Stimulated activated CD4-positive, alpha-beta T cell treated with anti-CD3 and anti-CD28 coated beads, Interleukin-1b, Interleukin-23, amount 100 ng/mL, for 1 hour (primary cell): ENCODE measurements at places on chromosomes 2 and 18.

DNA sequence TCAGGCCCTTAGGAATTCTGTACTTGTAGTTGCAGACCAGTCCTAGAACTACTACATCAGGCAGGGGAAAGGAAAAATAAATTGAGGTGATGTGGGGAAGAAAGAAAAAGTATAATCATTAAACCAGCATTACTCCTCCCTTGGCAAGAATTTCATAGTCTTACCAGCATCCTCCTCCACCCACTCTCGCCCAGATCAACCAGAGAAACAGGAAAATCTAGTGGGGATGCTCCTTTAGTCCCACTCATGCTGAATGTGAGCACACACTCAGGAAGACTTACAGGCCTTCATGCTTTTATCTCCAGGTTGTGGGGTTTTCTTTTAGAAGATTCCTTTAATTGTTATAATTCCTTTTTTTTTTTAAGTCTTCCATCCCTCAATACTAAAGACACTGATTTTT, 129.3 kb upstream of the CCDC150 start:
- no peak for DNase-seq

GRCh38 chr2:69164061-69164778, 151.2 kb downstream of the ANTXR1 start:
- no peak for DNase-seq

DNA sequence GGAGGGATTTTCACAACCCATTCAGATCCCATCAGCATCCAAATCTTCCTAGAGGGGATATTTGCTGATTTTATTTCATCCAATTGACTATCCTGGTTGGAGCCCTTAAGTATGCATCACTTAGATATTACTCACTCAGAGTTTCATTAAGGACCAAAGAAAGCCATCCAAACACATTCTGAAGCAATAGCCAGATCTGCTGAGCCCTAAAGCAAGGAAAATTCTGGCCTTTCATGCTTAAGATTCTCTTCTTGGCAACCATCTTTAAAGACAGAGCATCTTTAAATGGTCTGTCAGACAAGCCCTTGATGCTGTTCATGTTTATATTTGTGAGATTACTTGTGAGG, 40.9 kb upstream of the C1D start:
- DNase-seq = no peak

GRCh38 chr2:109368798-109369197, 239.8 kb downstream of the SH3RF3 start:
- DNase-seq = no peak

DNA sequence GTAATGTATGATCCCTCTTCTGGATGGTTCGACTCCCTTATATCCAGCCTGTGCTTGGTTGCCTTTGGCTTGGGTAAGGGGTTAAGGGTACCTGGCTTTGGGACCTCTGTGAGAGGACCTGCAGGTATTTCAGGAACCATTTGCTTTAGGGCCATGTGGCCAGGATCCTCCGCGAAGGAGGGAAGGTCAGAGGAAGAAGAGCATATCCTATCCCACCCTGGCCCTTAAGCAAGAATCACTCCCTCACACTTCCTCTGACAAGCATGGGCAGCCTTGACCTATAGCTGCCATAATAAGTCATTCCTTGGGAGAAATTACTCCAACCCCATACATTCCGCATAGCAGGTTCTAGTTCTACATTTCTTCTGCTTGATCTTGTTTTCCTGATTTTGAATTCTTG, 59.1 kb upstream of the TXNDC2 start:
- DNase-seq = no peak

- no peak for DNase-seq
Measured at GRCh38 chr18:51712821-51713220, 515.3 kb upstream of the MEX3C start.

- no peak for DNase-seq
Measured at GRCh38 chr2:195442458-195443175, 214.4 kb upstream of the SLC39A10 start.

DNA sequence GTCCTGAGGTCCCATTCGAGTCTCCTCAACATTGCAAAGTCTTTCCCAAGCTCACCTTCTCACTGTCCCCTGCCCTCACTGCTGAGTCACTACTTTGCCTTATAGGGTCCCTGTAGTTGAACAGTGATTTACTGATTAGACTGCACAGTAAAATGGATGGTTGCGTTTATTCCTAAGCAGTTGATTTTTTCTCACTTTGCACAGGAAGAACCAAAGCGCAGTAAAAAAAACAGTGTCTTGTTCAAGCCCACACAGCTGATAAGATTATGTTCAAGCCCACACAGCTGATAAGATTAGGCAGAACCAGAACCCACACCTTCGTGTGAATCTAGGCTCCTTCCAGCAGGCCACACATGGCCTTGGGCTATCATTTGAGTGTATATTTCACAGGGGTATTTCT, 215.3 kb upstream of the COPS8 start:
- DNase-seq = no peak

- no peak for DNase-seq
Measured at GRCh38 chr2:195017890-195018289, 639.1 kb upstream of the SLC39A10 start.

DNA sequence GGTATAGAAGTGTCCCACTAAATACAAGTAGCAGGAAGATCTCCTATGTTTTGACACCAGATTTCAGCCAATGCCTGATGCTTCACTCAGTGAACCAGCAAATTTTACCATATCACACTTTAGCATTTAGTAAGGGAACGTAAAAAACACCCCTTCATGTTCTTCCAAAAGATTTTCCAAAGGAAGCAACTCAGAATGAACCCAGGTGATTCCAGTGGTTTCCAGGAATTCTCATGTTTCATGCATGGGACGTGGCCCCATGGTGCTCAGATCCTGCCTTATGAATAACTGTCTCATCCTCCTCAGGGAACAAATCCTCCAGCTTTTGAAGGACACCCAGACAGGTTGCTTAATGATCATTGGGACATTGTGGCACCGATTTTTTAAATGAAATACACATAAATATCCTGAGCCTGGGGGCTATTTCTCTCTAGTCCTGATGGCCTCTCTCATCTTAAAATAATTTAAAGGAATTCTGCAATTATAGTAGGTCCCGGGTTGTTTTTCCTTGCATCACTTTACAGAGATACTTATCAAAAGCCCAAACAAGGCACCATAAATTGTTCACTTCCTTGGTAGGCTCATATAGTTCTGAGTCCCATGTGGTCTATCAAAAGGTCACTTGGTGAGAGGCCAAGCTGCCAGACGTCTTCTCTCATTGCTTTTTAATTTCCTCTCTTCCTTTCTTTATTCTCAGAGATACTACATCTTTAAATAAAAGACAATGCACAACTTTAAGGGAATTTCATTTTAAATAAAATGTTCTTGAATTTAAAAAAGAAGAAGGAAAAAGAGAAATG, 261.0 kb downstream of the ZNF516 start:
- no peak for DNase-seq

DNA sequence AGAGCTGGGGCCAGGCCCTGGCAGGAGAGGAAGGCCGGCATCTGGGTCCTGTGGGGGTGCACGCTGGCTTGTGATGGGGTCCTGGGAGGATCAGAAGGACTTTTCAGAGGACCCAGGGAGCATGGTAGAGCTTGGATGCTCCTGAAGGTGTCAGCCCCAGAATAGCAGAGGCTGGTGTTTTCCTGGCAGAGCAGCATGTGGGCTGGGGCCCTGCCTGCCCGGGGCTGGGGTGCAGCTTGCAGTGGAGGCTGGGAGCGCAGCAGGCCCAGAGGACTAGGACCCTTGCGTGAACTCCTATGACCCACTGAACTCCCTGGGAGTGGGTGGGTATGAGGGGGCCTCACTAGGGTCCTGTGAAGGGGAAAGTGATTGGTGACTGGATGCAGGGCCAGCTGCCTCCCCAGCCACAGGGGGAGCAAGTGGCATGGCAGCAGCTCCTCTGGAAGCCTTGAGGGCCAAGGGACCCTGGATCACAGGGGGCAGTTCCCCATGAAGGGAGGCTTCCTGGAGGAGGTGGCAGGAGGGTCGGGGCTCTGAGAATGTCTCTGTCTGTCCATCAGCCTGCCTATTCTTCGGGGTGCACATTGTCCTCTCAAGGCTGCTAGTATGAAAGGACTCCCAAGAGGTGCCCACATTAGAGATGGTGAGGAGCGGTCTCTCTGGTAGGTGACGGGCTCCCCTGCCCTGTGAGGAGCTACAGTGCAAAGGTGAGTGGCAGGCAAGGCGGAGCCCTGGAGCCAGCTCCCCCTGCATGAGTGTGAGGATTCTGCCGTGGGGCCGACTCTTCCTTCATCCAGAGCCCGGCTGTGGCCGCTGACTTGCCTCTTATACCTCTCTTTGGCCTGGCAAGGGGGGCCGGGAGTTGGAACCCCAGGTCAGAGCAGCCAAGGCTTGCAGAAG, 249.0 kb downstream of the DYSF start:
- no peak for DNase-seq

DNA sequence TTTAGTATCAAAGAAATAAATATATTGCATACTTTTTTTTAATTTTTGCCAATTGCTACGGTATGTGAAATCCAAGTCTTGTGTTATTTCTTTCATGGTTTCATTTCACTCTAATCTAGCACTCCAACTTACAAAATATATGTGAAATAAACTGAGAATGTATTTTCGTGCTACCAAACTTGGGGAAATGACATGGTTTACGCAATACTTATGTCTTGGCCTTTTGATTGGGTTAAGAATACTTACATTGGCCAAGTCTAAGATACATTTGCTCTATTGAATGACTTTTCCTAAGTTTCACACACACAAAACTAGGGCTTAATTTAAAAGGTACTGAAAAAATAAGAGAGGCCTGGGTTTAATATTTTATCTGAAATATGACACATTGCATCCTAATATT, 80.5 kb downstream of the VRK2 start:
- no peak for DNase-seq

GRCh38 chr18:22219568-22220355, 50.4 kb downstream of the GATA6 start:
- DNase-seq = no peak

DNA sequence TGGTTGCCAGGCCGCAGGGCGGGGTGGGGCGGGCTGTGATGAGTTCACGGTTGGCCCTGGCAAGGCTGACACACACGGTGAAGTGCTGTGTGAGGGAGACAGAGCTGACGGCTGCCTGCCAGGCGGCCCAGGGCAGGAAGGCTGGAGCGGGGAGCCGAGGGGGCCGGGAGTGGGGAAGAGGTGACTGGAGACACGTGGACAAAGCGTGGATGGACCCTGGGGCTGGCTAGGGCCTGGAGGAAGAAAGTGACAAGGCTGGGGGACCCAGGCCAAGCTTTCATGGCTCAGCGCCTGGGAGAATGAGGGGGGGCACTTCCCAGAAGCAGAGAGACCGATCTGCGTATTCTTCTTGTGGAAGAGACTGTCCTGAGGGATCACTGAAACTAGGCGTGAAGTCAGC, 123.2 kb downstream of the DYSF start:
- no peak for DNase-seq
